ENCODE measurements at places on chromosomes 4 and X.

- no peak for DNase-seq
Measured at GRCh38 chr4:78210694-78211410, 153.7 kb downstream of the FRAS1 start.

DNA sequence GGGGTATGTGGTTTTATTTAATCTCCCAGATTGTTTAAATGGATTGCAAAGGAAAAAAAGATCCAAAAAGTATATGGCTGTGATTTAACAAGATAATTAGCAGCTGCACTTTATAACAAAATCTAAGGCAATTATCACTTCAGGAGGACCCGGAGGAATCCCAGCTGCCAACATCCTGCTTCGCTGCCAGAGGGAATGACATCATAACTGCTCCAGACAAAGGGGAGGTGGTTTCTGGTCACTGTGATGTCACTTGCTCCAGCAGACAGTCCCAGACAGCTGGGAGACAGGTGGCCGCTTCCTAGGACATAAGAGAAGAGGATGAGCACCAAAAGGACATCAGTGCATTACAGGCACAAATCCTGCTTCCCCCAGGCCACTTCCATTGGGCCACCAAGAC is 371.0 kb downstream of the BCOR start:
- DNase-seq: no peak

GRCh38 chr4:81914623-81915022 is 442.9 kb upstream of the RASGEF1B start:
- peak; percentile 8 for DNase-seq

DNA sequence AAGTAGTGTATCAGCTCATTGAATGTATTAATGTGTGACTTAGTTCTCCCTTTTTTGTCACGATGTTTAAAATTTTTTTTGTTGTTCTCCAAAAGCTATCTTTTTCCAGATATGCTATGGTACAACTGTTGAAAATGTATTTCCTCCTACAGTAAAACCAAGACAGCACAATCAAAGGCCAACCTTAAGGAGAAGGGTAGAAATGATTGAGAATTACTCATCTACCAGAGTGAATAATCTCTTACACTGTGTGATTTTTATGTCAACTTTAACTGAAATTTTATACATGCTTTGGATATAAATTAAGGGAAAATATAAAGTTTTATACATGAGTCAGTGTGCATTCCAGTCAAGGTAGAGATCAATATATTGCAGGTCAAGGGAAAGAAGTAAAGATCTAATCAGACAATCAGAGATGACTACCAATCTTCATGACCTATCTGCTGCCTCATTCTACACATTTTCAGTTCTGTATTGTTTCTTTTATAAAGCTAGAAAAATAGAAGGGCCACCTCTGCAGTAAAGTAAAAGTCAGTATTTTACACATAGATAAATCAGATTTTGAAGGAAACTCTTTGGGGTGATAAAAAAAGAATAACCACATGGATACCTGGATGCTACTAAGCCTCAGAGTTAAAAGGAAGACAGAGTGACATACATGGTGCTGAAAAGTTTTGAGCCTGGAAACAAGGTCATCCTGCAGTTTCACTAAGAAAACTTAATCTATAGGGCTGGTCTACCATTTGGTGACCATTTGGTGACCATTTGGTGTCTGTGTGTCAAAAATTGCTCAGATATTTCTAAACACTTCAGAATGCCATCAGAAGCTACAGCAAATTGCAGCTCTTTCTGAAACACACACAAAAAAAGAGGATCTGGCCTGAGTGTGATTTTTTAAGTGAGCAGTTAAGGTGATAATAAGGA is 1.6 kb downstream of the FAM13A start:
- peak; percentile 34 for DNase-seq

DNA sequence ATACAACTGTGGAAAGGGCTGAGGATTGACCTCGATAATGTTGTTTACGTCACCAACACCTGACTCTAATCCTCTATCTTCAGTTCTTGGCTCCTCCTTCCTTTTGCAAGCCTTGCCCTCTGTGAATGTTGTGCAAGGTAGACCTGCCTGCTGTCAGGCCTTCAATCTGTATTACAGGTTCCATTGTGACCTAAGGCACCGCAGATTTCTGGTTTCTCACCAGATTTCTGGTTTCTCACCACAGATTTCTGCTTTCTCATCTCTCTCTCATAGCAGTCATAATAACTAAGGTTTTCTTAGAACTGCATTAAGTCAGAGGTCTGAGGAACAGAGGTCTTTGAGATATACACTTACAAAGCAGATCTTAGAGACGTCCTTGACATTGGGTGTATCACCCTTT is 51.5 kb upstream of the ETNPPL start:
- DNase-seq: peak; percentile 64

GRCh38 chr4:16048619-16049419 is 35.0 kb downstream of the PROM1 start:
- no peak for DNase-seq

GRCh38 chrX:136453771-136454170 is 34.0 kb upstream of the BRS3 start:
- DNase-seq: no peak

- DNase-seq: no peak
Measured at GRCh38 chrX:84729408-84729807, 227.2 kb upstream of the HDX start.

GRCh38 chrX:64097891-64098290 is 107.6 kb downstream of the AMER1 start:
- no peak for DNase-seq

DNA sequence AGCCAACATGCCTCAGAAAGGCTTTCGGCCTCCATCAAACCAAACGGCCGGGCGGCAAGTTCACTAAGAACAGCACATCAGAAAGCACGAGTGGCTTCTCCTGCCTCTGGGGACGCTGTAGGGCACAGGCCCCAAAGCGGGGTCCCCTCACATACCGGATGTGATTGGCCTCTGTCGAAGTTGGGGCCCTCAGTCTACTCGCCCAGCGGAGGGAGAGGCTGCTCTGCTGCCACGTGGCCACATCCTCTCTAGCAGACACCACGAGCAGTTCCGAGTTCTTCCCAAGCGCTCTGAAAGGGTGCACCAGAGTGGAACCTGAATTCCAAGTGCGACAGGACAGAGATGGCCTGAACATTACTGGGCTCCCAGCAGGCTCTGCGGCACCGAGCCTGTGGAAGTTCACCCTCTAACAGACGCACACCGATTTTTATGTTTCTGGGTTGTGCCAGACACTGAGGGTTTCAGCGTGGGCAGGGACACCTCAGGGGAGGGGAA is 21.1 kb downstream of the NOP14 start:
- no peak for DNase-seq

- DNase-seq: no peak
Measured at GRCh38 chr4:177484613-177485021, 42.4 kb upstream of the AGA start.

DNA sequence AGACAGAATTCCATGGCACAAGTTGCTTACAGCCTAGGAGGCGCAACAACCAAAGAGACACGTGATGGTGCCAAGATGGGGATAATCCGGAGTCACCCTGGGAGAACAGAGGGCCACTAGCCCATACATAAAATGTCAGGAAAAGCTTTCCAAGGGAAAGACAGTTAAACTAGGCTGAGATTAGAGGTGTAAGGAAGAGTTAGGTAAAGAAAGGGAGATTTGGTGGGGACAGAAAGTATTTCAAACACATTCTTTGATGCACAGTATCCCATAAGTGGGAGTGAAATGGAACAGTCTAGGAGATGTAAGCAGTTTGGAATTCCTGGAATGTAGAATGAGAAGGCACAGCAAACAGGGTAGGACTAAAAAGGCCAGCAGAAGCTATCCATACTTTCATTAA is 860.9 kb upstream of the LCORL start:
- DNase-seq: no peak

- no peak for DNase-seq
Measured at GRCh38 chrX:104172788-104173187, 6.5 kb downstream of the FAM199X start.

DNA sequence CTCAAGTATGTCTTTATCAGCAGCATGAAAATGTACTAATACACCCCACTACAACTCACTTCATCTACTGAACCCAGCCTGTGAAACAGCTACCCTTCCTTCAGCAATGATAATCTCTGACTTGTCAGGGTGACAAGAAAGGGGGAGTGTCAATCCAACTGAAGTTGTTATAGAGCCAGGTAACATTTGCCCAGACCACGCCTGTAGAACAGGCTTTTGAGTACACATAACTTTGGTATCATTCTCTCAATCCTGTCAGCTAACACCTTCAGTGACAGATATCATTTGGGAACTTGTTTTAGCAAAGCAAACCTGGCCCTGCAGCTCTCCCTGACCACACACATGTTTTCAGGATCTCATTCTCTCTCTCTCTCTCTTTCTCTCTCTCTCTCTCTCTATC is 592.2 kb downstream of the SMARCA1 start:
- no peak for DNase-seq

GRCh38 chr4:143658336-143658735 is 42.1 kb downstream of the FREM3 start:
- DNase-seq: no peak

GRCh38 chrX:13081395-13082205 is 37.2 kb upstream of the FAM9C start:
- DNase-seq: no peak

- peak; percentile 55 for DNase-seq
Measured at GRCh38 chr4:101419336-101420135, 72.2 kb upstream of the PPP3CA start.

- peak; percentile 45 for DNase-seq
Measured at GRCh38 chrX:69285881-69286564, 120.8 kb upstream of the PJA1 start.

GRCh38 chr4:45688341-45688740 is 435.5 kb downstream of the GABRG1 start:
- DNase-seq: no peak

DNA sequence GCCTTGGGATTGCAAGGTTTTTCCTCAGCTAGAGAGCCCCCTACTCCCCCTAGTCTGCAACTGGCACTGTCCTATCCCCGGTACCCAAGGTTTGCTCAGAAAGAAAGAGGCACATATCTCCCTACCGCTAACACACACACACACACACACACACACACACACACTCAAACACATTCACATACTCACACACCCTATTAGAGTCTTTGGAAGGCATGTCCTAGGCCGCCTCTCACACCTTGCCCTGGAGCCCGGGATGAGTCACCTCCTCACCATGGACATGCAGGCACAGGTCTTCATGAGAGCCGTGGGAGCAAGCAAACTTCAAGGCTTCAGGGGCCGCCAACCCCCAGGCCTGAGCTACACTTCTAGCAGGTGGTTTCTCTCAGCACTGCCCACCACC is 49.2 kb downstream of the PJA1 start:
- no peak for DNase-seq

GRCh38 chr4:4254199-4254598 is 6.2 kb upstream of the TMEM128 start:
- DNase-seq: no peak

DNA sequence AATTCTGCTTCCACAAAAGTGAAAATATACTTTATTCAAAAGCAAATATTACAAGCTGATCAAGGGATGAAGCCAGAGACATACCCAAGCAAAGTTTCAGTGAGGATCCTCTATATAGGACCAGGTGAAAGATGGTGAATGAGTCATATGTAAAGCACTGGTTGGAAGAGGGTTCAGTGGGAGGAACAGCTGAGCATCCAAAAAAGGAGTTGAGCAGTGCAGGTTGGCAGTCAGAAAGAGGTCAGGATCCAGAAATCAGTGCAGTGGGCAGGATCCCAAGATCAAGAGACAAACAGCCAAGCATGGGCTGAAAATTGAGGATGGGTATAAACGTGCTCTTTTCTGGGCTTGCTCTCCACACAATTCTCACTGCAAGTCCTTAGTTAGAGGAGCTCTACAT is 30.3 kb downstream of the OTC start:
- no peak for DNase-seq

- DNase-seq: no peak
Measured at GRCh38 chrX:49999087-49999486, 76.7 kb downstream of the CLCN5 start.

GRCh38 chrX:10101269-10101668 is 55.5 kb upstream of the CLCN4 start:
- no peak for DNase-seq

DNA sequence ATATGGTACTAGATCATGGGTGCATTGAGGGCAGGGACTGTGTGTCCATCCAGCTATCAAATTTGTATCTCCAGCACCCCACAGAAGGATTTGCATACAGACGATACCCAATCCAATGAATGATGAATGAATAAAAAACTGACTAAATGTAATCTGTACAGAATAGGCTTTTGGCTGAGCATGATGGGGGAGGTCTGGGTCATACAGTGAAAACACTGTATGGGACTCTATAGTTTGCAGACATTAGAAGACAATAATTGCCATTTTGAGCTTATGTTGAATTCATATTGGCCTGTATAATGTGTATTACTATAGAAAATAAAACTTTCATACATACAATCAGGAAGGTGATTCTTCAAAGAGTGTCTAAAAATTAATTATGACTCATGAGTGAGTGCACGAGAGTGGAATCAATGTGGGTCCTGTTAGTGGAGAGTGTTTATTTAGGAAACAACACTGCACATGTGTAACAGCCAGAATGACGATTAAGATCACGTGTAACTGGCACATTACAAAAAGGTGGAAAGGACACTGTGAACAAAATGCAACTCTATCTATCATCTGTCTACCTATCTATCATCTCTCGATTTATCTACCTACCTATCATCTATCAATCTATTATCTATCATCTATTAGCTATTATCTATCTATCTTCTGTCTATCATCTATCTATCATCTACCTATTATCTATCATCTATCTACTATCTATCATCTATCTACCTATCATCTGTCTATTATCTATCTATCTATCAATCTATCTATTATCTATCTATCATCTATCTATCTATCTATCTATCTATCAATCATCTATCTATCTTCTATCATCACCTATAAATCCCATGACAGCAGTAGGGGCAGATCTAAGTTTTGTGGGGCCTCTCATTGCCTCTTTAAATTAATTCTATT is 201.3 kb downstream of the PTTG2 start:
- DNase-seq: no peak

GRCh38 chr4:164542431-164542830 is 211.5 kb upstream of the SMIM31 start:
- DNase-seq: no peak

DNA sequence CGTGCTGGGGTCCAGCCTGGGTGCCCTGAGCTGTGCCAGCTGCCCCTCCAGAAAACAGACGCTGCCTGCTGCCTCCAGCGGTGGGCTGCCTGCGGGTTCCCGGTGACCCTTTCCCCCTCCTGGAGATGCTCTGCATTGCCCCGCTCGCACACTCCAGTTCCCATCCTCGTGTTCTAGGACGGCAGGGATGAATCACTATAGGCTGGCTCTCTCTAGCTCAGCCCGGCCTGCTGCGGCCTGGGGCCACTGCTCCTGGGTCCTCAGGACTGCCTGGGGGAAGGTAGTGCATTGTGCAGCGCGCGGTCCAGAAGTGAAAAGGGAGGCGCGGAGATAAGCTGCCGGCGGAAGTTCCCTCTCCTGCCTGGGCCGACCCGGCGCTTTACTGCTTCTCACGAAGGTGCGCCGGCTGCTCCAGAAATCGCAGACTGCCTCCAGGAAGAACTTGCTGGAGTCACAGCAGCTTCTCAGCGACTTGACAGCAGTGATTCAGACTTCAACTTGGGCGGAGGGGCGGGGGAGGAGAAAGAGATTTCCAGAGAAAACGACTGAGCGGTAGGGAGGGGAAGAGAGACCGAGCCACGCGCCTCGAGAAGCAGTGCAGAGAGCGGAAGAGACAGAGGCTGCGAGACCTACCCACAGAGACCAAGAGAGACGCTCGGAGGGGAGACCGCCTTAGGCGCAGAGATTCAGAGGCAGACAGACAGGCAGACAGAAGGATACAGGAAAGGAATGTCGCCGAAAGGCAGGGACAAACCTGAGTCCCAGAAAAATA is 6.7 kb upstream of the MSX1 start:
- DNase-seq: no peak

Measured in activated CD4-positive, alpha-beta T cell treated with anti-CD3 and anti-CD28 coated beads, Interleukin-2, amount 50 U/mL, for 16 hours (primary cell).